T-helper 2 cell (primary cell): ENCODE measurements at places on chromosomes 11 and 22.

GRCh38 chr11:119315131-119316015 lies 1.6 kb downstream of the MCAM start:
- DNase-seq = peak; percentile 56

DNA sequence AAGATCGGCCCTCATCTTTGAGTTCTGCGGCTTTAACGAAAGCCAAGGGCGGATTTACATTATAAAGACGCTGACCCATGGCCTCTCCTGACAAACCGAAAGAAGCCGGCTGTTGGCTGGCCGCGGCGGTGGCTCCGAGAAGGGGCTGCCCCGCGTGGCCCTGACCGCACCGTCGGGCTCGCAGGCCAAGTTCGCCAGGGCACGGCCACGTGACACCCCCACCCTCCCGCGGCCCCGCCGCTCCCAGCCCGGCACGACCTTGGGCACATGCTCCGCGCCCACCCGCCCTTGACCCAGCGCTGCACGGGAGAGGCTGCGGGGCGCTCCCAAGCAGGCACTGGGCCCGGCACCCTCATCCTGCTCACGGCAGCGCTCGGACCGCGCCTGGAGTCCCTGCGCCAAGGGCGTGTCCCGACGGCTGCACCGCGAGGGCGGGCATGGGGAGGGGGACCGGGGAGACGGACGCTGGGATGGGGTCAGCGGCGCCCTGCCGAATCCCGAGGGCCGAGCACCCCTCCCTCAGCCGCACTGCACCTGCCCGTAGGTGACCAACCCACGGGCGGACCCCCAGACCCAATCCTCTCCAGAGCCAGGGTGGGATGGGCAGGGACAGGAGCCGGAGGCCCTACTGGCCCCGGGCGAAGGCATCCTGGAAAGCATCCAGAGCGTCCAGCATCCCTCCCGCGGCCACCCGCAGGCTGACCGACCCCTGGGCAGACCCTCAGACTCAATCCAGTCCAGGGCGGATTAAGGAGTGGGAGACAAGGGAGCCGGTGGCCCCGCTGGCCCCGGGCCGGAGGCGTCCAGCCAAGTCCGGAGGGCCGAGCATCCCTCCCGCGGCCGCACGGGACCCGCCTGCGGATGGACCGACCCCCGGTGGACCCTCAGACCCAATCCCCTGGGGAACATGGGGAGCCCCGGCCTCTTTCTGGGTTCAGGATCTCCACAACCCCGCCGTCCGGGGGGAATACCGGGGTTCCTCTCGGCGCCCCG lies 759 bp downstream of the CPT1A start:
- peak; percentile 55 for DNase-seq

DNA sequence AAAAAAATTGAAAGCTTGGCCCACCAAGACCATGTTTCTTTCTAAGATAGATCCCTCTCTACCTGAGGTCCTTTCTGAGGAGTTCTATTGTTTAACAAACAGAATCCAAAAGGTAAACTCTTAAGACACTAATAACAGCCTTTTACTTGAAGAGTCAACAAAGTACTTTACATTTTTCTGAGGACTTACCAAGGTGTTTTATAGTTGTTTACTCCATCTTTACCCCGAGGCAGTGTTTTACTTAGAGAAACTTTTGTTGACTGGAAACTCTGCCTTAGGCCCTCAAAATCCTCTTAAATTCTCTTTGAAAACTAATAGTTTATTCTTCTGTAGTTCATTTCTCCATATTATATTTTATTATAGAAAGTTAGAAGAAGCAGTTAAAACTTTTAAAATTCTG lies 49.7 kb upstream of the NOX4 start:
- DNase-seq = no peak

- no peak for DNase-seq
Measured at GRCh38 chr22:28911304-28911690, 27.9 kb downstream of the ZNRF3 start.

DNA sequence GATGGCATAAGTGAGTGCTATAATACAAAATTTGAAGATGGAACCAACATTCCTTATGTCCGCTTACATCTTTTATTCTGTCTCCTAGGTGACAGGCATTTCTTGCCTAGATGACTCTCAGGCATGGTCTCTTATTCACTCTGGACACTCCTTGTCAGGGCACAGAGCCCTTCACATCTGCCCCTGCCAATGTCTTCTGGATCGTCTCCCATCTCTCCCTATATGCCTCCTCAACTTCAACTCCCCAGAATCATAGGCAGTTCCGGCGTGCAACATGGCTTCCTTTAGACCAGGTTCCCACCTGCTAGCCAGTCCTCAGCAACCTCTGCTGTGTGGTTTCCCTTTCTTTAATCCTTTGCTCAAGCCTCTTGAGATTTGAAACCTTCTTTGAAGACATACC lies 300.9 kb downstream of the TENM4 start:
- DNase-seq = no peak

- no peak for DNase-seq
Measured at GRCh38 chr22:44623771-44624510, 78.1 kb upstream of the PRR5 start.

DNA sequence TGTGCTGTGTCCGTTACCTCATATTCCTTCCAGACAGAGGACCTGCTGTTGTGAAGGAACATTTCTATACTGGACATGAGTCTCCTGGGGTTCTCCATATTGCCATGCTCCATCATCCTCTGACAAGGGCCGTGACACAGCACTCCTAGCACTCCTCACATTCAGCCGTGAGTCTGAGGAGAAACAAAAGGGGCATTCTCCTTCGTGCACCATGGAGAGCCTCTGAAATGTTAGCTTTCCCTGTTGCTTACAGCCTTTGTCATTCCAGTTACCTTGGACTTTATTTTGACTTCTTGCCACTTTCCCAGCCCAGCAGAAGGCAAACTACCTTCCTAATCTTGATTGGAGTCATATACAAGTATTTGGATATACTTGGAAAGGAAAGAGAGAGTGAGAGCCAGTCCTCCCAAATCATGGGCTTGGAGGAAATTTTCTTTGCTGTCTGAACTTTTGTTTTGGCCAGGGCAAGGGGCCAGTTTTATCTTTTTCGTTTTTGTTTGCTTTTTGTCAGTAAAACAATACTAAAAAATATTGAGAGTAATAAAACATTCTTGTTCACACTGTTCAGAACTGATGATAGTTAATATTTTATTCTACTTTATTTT lies 29.1 kb upstream of the TECTA start:
- no peak for DNase-seq

GRCh38 chr22:49933236-49934159 lies 15.1 kb downstream of the CRELD2 start:
- no peak for DNase-seq

- DNase-seq = no peak
Measured at GRCh38 chr11:119237515-119237914, 31.4 kb downstream of the CBL start.

DNA sequence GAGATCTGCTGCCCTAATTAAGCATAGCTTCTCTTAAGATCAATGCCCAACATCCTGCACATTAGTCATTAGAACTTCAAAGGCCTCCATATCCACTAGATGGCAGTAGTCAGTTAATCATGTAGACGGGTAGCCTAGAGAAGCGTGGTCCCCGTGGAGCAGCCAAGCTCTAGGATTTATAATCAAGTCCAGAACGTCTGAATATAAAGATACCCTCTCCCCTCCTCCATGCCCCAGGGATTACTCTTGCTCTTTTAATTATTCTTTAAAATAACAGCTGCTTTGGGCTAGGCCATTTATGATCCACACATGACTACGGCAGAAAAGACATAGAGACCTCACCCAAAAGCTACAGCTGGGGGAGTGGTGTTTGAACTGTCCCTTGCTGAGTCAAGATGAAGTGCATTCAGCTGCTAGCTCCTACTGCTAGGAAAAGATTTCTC lies 327.6 kb upstream of the PLET1 start:
- no peak for DNase-seq

- DNase-seq = no peak
Measured at GRCh38 chr11:114308689-114309089, 12.5 kb downstream of the NNMT start.

DNA sequence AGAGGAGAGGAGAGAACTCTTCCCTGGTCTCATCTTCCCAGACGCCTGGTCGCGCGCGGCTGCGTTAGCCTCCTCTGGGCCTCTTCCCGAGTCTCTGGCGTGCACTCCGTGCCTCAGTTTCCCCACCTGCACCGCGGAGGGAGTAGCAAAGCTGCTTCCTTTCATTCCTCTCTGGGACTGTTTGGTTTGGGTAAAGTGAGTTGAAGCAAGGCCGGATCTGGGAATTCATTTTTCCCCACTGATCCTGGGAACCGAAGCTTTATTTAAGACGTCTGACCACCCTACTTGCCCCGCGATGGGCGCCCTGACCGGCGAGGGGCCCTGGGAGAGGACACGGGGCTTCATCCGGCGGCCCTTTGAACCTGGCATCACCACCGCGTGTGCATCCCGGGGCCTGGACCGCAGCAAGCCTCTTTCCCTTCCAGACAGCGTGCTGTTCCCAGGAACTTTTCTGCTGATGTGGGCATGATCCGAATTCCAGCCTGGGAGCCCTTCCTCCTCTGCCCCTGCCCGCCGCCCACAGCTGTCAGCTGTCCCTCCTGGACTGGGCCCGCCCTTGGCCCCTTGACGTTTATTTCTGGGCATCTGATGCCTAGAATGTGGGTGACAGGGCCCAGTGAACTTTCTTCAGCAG lies 758 bp downstream of the LDLRAD3 start:
- no peak for DNase-seq

- no peak for DNase-seq
Measured at GRCh38 chr11:65919573-65920371, 546 bp downstream of the DRAP1 start.

- no peak for DNase-seq
Measured at GRCh38 chr11:102014756-102015155, 32.5 kb upstream of the CFAP300 start.

DNA sequence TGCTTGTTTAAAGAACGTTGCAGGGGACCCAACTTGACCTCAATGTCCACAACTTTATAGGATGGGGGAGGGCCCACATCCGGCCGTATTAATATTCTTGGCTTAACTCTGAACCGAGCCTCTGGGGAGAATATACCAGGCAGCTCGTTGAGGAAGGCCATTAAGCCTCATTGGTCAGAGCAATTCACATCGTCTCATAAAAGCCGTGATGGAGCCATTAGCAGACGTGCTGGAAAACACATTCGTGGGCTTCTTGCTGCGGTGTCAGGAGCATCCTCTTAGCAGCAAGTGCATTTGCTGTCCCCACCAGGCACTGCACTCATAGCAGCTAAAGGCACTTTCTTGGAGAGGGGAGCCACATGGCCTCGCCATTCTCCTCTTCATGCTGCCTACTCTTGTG lies 14.9 kb downstream of the DSCAML1 start:
- DNase-seq = no peak

GRCh38 chr11:17603056-17603825 lies 56.2 kb downstream of the OTOG start:
- no peak for DNase-seq

- DNase-seq = no peak
Measured at GRCh38 chr11:119547511-119547910, 124.5 kb upstream of the THY1 start.

DNA sequence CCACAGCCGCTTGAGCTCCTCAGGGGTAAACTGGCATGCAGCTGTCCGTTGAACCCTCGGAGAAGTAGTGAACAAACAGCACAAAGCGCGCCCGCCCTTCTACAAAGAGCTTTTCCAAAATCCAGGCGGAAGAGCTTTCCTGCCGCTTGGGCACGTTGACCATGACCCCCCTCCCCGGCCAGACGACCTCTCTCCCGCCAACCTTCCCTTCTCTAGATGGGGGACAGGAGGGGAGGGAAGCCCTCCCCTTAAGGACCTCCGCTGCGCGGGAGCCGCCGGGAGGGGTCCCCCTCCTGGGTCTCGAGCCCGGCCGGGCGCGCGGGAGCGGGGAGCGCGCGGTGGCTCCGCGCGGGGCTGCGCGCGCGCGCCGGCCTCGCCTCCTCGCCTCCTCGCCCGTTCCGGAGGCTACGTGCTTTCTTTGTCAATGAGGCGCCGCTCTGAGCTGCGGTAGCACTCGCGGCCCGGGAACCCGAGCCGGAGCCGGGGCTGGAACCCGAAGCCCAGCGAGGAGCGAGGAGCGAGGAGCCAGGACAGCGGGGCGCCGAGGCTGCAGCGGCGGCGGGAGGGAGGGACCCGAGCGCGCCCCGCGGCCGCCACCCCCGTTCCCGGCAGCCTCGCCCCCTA lies 118.6 kb downstream of the HIPK3 start:
- DNase-seq = peak; percentile 12

DNA sequence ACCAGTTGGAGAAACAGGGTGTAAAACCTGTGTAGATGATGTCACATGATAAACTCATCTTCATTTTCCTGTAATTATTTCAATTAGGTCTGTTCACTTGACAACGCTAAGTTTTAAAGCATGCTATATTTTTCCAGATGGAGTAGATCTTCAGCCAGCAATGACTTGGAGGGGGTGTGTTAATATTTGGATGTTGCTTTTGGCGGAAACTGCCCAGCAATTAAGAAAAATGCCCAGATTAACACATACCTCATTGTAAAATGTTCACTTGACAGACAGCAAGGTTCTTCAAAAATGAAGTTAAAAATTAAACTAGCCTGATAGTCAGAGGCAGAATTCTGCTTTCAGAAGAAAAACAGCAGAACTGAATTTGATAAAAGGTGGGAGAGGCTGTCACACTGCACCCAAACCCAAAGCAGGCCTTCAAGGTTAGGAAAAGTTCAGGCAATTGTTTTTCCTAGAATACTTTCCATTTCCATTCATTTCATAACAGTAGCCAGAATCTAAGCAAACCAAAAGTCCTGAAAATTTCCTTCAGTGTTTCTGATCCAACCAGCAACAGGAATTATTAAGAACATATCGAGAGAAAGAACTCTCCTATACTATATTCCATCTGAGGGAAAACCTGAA lies 33.0 kb downstream of the VSIG10L2 start:
- DNase-seq = no peak

GRCh38 chr11:19283991-19284390 lies 43.2 kb upstream of the E2F8 start:
- peak; percentile 25 for DNase-seq

DNA sequence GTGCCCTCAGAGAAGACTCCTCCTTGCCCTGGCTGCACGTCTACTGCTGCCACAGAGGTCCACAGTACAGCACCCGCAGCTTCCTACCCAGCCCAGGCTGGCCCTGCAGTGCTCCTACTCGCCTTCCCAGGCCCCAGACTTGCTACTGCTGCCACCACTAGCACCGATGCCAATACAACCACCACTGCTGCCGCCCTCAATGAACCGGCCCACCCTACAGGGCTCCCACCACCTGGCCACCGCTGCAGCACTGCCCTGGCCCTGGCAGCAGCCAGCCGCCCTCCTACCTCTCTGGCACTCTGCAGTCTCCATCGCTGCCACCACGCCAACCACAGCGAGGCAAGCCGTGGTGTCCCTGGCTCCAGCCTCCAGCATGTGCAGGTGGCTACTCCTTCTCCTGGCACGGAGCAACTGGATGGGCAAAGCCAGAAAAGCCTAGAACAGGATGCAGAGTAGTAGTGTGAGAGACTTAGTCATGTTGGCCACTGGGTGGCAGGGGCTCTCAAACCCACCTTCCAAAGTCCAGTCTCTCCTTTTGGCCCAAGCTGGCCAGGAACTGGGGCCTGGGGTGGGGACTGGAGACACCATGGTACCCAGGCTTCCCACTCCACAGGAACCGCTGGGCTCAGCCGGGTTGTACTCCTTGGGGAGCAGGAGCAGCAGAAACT lies 39.4 kb downstream of the C22orf42 start:
- no peak for DNase-seq
